ENCODE measurements at places on chromosomes 2 and 18.

DNA sequence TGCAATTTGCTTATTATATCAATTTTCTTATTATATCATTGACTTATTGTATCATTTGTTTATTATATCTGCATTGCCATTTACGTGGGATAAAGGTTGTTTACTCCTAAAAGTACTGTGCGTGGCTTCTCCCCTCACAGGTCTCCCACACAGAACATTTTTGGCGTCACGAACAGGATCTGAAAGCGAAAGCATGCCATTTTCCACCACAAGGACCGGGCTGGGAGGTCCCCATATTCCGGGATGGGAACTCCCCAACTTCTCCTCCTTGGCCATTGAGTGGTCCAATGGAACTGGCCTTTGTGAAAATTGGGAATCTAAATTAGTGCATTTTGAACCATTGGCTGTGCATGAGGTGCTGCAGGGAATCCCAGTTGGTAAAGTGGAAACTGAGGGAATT is 4.8 kb upstream of the DSG2 start:
- DNase-seq, result no peak

DNA sequence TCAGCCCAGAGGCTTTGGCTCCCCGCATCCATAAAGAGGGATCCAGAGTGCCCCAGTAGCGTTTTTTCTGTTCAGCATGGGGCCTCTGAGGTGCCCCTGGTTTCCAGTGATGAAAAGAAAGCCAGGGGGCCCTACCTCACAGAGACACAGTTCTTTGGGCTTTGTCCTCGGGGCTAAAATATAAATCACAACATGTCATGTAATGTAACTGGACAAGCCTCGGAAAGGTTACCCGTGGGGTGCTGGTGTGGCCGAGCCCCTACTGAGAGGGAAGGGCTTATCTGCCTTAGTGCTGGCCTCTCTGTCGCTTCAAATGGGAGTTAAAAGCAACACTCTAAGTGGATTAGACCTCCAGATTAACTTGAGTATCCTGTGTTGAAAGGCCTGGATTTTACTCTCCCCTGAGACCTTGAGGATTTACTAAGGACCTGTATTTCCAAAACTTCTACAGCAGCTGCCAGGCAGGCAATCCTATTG is 251.6 kb upstream of the APCDD1 start:
- DNase-seq, result no peak

DNA sequence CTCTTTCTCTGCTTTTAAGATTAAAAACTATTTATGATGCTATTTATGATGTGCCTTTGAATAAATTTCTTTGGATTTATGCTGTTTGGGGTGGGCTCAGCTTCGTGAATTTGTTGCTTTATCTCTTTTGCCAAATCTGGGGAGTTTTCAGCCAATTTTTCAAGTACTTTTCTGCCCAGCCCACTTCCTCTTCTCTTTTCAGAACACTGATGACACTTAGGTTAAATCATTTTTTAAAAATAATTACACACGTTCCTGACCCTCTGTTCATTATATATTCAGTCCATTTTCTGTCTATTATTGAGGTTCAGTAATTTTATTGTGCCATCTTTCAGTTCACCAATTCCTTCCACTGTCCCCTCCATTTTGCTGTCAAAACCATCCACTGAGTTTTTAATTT is 14.8 kb upstream of the BCL2L11 start:
- DNase-seq, result no peak

DNA sequence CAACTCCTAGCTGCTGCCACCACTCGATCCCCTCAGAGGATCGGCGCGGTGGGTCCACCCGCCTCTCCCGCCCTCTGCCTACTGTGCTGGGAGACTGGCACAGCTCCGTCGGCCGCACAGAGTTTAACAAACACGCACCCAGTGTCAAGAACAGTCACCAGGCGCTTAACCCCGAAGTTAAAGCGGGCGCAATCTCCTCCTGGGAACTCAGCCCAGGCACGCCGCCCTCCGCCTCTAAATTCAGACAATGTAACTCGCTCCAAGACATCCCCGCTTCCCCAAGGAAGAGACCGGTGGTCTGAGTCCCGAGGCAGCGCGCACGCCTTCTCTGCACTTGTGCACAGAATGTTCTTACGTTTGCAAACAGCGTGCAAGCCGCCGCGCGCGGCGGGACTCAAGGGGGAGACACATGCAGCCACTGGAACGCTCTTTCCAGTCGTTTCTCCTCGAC is 533 bp downstream of the CXCR4 start:
- DNase-seq, result no peak

DNA sequence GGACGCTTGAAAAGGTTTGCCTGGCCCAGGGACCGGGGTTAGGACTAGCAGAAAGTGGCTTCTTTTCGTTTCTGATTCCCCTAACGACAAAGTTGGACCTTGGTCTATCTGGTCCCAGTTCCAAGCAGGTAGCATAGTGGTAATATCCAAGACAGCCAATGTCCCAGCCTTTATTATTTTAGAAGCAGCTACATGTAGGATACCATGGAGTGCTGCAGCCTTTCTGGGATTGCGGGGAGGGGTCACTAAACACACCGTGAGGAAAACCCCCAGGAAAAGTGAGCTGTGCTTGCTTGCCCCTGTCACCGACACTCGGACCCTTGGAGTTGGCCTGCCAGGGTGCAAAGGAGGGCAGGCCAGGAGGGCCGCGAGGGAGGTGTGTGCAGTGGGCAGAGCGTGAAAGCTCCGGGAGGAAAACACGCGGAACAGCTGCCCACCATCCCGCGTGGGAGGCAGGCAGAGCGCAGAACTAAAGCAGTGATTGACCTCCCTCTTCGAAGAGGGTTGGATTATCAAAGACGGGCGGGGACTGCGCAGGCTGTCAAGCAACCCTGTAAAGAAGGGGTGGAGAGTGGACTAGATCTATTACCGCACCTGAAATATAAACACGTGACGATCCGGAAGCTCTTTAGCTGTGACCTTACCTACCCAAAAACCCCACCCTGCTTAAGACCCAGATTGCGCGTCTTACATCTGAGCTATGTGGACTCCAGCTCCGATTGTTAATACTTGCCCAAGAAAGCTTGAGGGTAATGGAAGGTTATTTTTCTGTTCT is 624 bp upstream of the MAP4K3 start:
- peak; percentile 47 for DNase-seq

DNA sequence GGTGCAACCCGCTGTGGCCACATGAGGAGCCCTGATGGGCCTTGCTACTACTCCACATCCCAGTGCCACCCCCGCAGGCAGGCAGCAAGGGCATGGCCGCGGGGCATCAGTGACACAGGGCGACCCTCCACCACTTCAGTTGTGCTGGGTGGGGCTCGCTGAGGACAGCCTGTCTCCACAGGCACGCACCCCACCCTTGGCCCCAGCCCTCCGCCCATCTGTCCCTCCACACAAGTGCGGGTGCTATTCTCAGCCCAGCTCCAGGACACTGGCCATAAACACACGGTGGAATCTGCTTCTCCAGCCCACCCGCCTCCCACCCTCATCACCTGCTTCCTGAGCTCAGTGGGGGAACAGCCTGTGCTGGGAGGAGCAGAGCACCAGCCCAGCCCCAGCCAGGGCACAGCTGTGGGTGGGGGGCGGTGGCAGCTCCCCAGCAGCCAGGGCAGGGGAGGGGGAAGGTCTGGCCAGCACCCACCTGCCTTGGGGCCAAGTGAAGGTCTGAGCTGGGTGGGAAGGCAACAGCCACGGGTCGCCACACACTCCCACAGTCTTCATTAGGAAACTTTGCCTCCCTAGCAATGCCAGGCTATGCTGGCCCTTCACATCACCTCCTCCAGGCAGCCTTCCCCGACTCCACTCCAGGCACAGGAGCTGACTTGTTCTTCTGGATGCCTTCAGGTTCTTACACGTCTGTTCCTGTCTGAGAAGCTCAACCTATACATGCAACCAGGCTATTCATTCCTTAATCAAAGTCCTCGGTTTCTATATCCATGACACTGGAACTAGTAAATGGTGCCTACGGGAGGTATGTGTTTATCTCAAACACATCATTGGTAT is 16.5 kb downstream of the BIN1 start:
- no peak for DNase-seq

DNA sequence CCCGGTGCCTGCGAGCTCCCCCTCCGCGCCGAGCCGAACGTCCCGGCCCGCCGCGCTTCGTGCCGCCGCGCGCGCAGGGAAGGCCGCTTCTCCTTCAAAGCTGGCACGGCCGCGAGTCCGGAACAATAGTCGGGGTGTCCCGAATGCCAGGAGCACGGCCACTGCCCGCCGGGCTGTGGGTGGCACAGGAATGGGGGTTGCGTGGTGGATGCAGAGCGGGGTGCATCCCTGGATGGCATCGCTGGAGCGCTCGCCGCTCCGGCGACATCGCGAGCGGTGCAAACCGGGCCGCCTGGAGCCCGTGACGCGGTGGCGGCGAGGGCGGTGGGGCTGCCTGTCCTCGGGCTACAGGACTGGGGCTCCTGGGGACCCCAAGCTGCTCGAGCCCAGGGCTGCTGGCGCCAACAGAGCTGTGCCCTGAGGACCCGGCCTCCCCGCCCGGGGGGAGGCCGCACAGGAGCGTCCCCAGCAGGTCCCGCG is 1.1 kb upstream of the SATB2 start:
- no peak for DNase-seq

GRCh38 chr18:2686349-2686968 is 30.9 kb downstream of the SMCHD1 start:
- no peak for DNase-seq

- DNase-seq, result no peak
Measured at GRCh38 chr18:69689121-69689759, 258.4 kb downstream of the CD226 start.

GRCh38 chr18:48612917-48613316 is 74.1 kb downstream of the CTIF start:
- DNase-seq, result no peak

- no peak for DNase-seq
Measured at GRCh38 chr2:238388794-238389193, 37.9 kb upstream of the ASB1 start.

DNA sequence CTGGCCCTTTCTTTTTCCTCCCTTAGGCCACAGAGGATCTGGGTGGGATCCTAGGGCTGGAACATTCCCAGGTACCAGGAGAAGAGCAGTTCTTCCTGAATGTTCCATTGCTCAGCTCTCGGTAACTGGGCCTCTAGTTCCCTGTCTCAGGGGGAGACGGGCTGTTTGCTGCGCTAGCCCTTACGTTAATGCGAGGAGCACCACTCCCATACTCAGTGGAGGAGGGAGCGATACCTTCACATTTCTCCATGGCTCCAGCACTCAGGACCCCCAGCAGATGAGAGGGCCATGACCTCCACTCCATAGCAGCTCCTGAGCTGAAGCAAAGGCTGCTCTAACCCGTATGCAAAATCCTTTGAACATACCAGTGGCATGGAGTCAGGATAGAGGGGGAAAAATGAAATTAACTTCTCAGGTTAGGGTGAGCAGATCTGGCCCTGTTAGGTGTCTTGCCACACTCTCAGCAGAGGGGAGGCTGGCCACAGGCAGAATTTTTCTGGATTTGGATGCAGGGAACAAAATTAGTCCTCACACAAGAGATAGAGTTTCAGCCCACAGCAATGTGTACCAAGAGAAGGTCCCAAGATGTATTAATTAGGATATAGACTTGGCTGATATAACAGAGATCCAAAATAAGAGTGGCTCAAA is 206.7 kb downstream of the ZFP36L2 start:
- no peak for DNase-seq

- DNase-seq, result no peak
Measured at GRCh38 chr2:239609607-239610310, 208.9 kb upstream of the HDAC4 start.

DNA sequence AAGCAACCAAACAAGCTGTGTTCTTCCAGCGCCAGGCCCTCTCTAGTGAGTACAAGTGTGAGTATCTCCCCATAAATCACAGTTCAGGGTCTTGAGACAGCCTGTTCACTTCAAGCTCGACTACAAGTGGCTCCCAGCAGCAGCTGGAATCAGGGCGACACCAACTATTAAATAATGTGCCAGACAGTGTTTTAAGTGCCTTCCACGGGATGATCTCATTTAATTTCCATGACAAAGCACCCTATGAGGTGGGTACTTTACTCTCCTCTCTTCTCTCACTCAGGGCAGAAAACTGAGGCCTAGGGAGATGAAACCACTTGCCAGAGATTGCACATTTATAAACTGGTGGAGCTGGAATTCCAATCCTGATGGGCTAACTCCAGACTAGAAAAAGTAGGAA is 2.6 kb upstream of the FAM136A start:
- no peak for DNase-seq

DNA sequence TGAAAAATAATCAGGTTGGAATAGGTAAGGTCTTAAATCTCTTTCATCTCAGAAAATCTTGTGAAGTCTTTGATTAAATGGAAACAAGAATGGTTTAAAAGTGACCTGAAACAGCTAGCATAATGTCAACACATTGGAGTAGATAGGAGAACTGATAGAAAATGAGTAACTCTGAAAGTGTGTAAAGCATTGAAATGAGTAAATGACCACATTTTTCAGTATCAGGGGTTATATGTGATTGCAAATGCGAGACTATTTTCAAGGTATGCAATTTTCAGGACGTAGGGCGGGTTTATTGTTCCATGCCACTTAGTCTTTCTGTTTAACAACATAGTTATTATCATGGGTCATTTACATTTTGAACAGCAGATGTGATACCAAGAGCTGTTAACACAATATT is 1383.2 kb downstream of the LRP1B start:
- DNase-seq, result no peak

DNA sequence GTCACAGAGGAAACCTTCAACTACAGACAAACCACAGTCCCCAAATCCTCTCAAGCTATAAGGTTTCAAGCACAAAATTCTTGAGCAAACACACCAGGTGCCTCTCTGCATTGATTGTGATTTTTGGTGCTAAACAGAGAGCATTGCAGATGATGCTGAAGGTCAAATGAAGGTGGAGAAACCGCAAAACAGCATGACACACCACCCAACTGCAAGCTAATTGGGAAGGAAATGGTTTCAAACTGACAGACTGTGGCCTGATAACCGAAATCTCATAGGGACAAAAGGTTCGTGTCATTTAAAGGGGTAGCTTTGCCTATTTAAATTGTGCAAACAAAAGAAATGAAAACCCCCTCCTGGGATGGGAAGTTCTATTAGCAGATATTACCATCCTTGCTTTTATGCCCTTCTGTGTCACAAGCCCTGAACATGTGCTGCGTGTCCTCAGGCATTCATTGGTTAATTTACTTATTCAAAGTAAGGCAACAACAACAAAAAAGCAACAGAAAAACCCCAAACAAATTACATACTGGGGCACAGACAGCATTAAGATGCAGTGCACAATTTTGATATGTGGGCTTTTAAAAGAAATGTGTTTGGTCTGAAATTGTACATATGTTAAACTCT is 154.9 kb downstream of the AQP4 start:
- no peak for DNase-seq

- no peak for DNase-seq
Measured at GRCh38 chr2:43542285-43542933, 53.4 kb downstream of the THADA start.

- DNase-seq, result no peak
Measured at GRCh38 chr2:19900931-19901441, 797 bp downstream of the TTC32 start.

- no peak for DNase-seq
Measured at GRCh38 chr18:58552896-58553295, 76.0 kb downstream of the ALPK2 start.

All from stimulated activated CD4-positive, alpha-beta T cell treated with anti-CD3 and anti-CD28 coated beads, Interleukin-1b, Interleukin-23, amount 100 ng/mL, for 48 hours (primary cell).